ENCODE measurements at places on chromosomes 6 and 20. TPM values are rescaled to one million over a fixed set of nuclear protein-coding genes. Genes with fewer than 3 reads are reported as not detected.

DNA sequence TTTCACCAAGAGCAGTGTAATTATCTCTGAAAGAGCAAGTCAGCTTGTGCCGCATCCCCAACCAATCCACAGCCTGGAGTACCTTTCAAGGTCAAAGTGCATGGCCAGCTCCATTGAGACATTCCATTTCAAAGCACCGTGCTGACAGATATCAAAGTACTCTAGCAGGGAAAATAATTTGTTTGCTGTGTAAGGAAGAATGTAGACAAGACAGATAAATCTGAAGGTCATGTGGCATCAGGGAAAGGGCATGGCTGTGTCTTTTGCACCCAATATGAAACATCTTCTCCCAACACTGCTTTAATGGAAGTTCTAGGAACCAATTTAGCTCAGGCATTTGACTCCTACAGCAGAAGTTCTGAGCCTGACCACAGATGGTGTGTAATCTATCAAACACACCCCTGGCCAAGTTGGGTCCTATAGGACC lies 242.7 kb upstream of the TAB2 start:
- peaks cover 3% of the 10 kb centered on the region for H3K4me1 ChIP-seq
- H3K36me3 ChIP-seq: no peaks in the 10 kb centered on the region
- no peak for DNase-seq
- no peak overlapping the region for H3K27ac ChIP-seq
- no peaks in the 10 kb centered on the region for H3K27me3 ChIP-seq

DNA sequence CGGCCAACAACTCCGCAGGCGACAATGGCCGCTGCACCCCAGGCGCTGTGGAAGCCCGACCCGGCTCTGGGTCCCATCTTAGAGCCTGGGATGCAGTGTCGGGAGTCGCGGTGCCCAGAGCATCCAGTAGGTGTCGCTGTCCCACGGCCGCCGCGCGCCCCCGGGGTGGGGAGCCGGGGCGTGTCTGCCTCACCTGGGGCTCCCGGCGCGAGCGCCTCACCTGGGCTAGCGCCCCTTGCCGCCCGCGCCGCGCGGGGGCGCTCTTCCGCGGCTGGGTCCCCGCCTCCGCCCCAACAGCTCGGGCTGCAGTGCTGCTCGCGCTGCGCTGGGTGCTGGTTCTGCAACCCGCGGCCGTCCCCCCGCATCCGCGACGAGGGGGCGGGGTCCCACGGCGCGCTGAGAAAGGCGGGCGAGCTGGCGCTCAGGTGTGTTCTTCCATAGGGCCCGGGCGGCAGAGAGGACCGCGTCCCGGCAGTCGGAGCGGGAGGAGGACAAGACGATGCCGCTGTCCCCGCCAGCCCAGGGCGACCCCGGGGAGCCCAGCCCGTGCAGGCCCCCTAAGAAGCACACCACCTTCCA lies at the start of gene CRYBG1:
Gene CRYBG1 (plus strand): TSS at position 308 of the 579 bp plus-strand sequence. CDS start 192 bp downstream, at position 500.
- no peak within 1 kb of the TSS for H3K27ac ChIP-seq
- H3K4me3 ChIP-seq: peak within 1 kb of the TSS; percentile 76
- peaks cover 54% of the 10 kb centered on the region for H3K27me3 ChIP-seq
- H3K4me1 ChIP-seq: peaks cover 5% of the 10 kb centered on the region

GRCh38 chr6:128803911-128804310 lies 79.0 kb upstream of the LAMA2 start:
- no peaks in the 10 kb centered on the region for H3K4me1 ChIP-seq
- H3K36me3 ChIP-seq: no peaks in the 10 kb centered on the region
- DNase-seq: no peak
- H3K27me3 ChIP-seq: no peaks in the 10 kb centered on the region
- H3K27ac ChIP-seq: no peak overlapping the region
- no peak overlapping the region for H3K4me3 ChIP-seq

GRCh38 chr6:18389479-18389878 lies 2.3 kb downstream of the RNF144B start:
- peaks cover 5% of the 10 kb centered on the region for H3K27me3 ChIP-seq
- DNase-seq: no peak
- peaks cover 26% of the 10 kb centered on the region for H3K4me1 ChIP-seq
- H3K4me3 ChIP-seq: no peak overlapping the region
- no peak overlapping the region for H3K27ac ChIP-seq

- DNase-seq: no peak
- no peaks in the 10 kb centered on the region for H3K36me3 ChIP-seq
- no peak overlapping the region for H3K27ac ChIP-seq
- H3K27me3 ChIP-seq: no peaks in the 10 kb centered on the region
- H3K4me1 ChIP-seq: no peaks in the 10 kb centered on the region
These were observed 452.3 kb downstream of the HTR1B start for GRCh38 chr6:77010931-77011542.

GRCh38 chr20:16311756-16312155 lies 261.5 kb downstream of the KIF16B start:
- peaks cover 13% of the 10 kb centered on the region for H3K36me3 ChIP-seq
- no peaks in the 10 kb centered on the region for H3K27me3 ChIP-seq
- H3K4me3 ChIP-seq: no peak overlapping the region
- peaks cover 6% of the 10 kb centered on the region for H3K4me1 ChIP-seq
- no peak overlapping the region for H3K27ac ChIP-seq

DNA sequence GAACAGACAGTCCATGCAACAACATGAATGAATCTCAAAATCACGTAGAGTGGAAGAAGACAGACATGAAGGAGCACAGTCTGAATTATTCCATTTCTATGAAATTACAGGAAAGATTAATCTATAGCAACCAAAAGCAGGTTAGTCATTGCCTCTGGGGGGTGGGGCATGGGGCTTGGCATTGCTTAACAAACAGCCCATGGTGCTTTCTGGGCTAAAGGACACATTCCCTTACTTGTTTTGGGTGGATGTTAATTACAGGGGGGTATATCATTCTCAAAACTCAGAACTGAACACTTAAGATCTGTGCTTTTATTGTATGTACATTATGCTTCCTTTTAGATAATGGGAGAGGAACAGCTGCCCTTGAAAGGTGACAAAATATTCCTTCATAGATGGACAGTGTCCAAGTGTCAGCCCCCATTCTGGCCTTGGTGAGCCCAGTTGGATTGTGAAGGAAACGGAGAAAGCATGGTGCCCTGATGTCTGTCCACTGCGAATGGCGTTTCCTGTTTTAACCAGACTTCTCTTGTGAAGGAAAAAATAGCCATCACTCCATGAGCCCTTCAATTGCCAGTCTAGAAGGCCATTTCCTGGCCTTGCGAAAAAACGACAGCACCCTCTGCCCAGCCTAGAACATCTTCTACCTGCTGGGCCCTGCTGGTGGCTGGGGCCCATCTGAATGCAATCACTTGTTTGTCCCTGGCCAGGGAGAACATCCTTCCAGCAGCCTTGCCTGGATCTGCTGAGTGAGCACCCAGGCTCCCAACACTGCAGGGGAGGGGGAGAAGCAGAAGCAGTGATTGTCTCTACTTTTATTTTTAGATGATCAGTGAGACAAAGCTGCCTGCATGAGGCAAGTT lies 179.7 kb downstream of the BCAS1 start:
- no peak for DNase-seq
- peaks cover 28% of the 10 kb centered on the region for H3K4me1 ChIP-seq
- H3K36me3 ChIP-seq: no peaks in the 10 kb centered on the region
- no peaks in the 10 kb centered on the region for H3K27me3 ChIP-seq

DNA sequence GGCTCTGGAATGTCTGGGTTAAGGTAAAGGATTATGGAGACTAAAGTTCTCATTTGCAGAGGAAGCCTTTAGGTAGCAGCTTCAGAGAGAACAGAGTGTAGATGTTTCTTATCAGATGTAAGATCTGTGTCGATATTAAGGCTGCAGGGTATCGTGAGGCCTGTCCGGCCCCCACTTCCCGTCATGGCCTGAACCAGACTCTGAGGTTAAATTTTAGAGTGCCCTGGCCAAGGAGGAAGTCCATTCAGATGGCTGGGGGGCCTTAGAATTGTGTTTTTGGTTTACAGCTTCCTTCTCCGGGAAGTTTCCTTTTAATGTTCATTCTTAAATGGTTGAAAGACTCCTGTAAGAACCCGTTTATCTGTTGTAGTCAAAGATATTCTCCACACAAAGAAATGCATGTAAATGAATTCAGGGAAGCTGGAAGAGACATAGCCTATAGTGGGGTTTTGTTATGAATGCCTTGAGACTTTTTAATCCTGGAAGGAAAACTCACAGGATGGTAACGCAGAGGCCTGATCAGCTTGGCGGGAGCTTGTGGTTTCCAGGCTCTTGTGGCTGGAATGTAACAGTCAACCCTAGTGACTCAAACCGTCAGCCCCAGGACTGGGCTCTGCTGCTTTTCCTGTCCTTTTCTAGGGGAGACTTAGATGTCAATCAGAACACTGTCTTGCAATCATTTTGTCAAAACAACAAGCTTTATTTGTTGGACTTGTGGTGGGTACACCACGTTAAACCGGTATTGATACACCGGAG lies 34.7 kb downstream of the KIF25 start:
- H3K27ac ChIP-seq: no peak overlapping the region
- no peak for DNase-seq
- peaks cover 11% of the 10 kb centered on the region for H3K27me3 ChIP-seq
- H3K4me1 ChIP-seq: peaks cover 21% of the 10 kb centered on the region
- no peak overlapping the region for H3K4me3 ChIP-seq
- H3K36me3 ChIP-seq: peaks cover 4% of the 10 kb centered on the region

- H3K27ac ChIP-seq: no peak overlapping the region
- H3K27me3 ChIP-seq: peaks cover 37% of the 10 kb centered on the region
- DNase-seq: no peak
- peak overlapping the region; percentile 38 for H3K4me3 ChIP-seq
- H3K36me3 ChIP-seq: peaks cover 5% of the 10 kb centered on the region
These were observed 828 bp downstream of the ADGRB3 start for GRCh38 chr6:68635706-68636513.

DNA sequence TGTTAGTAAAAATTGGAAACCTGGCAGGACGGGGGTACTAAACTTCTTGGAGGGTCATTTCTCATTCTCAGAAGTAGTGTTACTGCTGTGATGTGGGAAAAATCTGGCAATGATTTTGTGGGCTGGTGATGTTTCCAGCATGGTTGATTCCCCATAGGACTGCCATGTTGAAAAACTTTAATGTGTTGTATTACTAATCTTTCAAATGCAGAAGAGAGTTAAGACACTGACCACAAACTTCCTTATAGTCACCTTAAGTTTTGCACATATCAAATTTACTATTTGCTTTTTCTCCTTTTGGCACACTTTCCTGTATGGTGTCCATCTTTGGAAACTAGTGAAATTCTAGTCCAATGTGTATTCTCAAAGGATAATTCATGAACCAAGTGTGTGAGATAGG lies 236.2 kb upstream of the TAB2 start:
- no peaks in the 10 kb centered on the region for H3K36me3 ChIP-seq
- no peak for DNase-seq
- H3K4me1 ChIP-seq: peaks cover 27% of the 10 kb centered on the region
- H3K4me3 ChIP-seq: no peak overlapping the region
- H3K27me3 ChIP-seq: no peaks in the 10 kb centered on the region

RAET1L gene
- not detected for total RNA-seq

PGC gene
- not detected for total RNA-seq

LMBRD1 gene
- 14.5 TPM for total RNA-seq

SLC39A7 gene
- 102 TPM for total RNA-seq
